ENCODE measurements at places on chromosomes 2 and 18. TPM values are rescaled to one million over a fixed set of nuclear protein-coding genes. Genes with fewer than 3 reads are reported as not detected.

Gene TIA1
- 141 TPM for total RNA-seq

Gene TMEFF2
- total RNA-seq, result not detected

Gene SH3RF3
- 7.0 TPM for total RNA-seq

Gene KHK
- total RNA-seq, result 10.4 TPM

Gene REG3G
- not detected for total RNA-seq

Gene FER1L5
- total RNA-seq, result 0.49 TPM
